ENCODE measurements at places on chromosomes 6 and 20.

DNA sequence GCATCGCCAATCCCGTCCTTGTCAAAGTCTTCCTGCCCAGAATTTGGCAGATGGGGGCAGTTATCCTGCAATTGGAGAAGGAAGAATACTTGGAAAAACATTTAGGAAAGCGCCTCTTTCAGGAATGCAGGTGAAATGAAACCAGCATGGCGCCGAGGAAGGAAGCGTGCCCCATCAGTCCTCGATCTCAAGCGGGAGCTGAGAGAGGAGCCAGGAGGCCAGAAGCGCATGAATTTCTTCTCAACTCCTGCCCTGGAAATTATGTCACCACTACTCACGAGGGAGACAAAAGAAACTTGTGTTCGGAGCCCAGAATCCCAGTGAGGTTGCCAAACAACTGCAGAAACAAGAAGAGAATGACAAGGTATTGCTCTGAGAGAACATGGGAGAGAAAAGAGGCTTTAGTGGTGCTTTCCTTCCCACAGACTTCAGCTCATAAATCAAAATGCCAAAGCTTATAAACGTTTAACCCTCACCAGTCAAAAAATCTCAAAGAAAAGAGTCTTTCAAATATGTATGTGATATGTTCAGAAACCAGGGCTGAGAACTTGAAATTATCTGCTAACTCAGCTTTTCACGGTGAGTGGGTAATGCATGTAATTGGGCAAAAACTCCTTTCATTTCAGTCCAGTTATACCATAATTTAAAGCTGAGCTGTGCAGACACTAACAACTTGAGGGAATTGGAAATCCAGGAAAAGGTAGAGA lies 23.9 kb downstream of the THBS2 start:
- DNase-seq: no peak

GRCh38 chr6:85298553-85298952 lies 151.3 kb upstream of the NT5E start:
- no peak for DNase-seq

DNA sequence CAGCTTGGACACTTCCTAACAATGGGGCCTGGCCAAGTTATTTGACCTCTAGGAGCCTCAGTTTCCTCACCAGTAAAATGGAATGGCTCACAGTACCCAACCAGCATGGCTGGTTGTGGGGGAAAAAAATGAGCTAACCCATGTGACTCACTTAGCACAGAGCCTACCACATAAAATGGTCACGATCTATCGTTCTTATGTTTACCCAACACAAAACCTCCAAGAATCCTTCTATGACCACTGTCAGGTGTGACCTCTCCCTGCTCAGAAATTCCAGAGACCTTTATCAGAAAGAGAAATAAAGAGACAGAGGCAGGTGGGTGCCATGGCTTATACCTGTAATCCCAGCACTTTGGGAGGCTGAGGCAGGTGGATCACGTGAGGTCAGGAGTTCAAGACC lies 39.4 kb downstream of the BPIFB1 start:
- DNase-seq: no peak

DNA sequence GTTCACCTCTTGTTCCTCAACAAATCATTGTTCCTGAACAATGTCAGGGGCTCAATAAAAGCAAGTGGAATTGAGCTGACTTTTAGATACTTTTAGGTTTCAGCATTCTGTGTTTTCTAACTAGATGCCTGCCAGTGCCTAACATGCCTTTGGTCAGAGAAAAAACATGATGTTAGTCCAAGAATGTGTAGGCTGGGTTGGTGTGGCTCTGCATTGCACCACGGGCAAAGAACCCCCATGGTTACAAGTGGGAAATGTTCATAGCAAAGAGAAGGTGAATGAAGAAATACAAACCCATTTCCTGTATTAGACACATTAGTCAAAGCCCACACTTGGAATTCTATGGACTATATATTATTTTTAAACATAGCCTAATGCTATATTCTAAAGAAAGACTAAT lies 193.3 kb downstream of the TMEM200A start:
- DNase-seq: no peak

GRCh38 chr6:79864001-79864400 lies 83.4 kb downstream of the ELOVL4 start:
- DNase-seq: no peak

- DNase-seq: no peak
Observed at GRCh38 chr6:160279850-160280249, 21.2 kb upstream of the SLC22A2 start.

- DNase-seq: no peak
Observed at GRCh38 chr6:138017166-138017757, 90.0 kb downstream of the PERP start.

DNA sequence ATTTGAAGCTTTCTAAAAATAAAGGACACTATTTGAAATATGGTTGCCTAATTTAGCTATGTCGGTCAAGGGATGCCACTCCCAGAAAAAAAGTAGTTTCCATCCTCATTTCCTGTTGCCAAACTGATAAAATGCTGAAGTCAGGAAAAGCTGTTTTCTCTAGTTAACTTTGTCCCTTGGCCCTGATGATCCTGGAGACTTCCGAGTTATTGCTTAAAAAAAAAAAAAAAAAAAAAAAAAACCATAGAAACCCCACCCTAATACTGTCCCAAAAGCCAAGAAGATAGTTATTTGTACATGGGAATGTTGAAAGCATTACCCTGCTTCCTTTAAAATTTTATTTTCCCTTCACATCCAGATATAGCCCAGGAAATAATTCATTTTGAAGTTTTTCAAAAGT lies 236.7 kb downstream of the SOD2 start:
- no peak for DNase-seq

- no peak for DNase-seq
Observed at GRCh38 chr20:6525447-6526303, 241.8 kb upstream of the BMP2 start.

- no peak for DNase-seq
Observed at GRCh38 chr6:135703621-135704020, 147.9 kb upstream of the PDE7B start.

Measured in T-cell (primary cell).